ENCODE measurements at places on chromosomes 12 and 14.

GRCh38 chr14:99454246-99454645 lies 26.4 kb downstream of the SETD3 start:
- DNase-seq: no peak

- no peak for DNase-seq
Measured at GRCh38 chr14:69040353-69040752, 61.3 kb upstream of the ACTN1 start.

GRCh38 chr14:41925409-41925808 lies 318.7 kb downstream of the LRFN5 start:
- DNase-seq: no peak

DNA sequence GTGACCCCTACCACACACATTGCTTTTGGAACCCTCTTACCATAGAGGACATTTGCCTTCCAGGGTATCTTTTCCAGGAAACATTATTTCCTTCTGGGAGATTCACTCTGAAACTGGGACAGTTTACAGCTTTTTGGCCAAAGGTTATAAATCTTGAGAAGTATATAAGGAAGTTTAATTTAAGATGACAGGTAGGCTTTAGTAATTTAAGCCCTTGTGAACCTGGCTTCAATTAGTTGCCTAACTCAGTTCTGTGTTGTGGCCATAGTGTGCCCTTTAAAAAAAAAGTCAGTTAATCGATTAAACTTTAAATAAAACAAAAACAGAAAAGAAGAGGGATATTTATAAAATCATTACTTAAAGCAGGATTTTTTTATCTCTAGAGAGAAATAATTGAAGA lies 142.9 kb downstream of the NAV3 start:
- no peak for DNase-seq

DNA sequence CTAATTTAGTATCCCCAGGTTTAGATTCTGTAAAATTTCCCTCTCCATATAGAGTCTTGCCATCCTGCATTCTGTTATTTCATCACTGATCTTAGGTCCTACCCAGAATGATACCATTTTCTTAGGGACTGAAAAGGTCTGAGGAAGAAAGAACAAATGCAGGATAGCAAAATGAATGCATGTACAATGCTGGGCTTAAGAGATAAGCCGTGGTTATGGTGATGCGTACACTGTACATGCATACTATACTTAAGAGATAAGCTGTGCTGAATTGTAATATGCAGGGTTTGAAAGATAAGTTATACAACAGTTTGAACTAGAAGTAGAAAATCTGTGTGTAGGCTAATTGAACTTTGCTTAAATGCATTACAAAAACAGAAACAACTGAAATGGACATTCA lies 416.2 kb downstream of the C12orf50 start:
- DNase-seq: no peak

DNA sequence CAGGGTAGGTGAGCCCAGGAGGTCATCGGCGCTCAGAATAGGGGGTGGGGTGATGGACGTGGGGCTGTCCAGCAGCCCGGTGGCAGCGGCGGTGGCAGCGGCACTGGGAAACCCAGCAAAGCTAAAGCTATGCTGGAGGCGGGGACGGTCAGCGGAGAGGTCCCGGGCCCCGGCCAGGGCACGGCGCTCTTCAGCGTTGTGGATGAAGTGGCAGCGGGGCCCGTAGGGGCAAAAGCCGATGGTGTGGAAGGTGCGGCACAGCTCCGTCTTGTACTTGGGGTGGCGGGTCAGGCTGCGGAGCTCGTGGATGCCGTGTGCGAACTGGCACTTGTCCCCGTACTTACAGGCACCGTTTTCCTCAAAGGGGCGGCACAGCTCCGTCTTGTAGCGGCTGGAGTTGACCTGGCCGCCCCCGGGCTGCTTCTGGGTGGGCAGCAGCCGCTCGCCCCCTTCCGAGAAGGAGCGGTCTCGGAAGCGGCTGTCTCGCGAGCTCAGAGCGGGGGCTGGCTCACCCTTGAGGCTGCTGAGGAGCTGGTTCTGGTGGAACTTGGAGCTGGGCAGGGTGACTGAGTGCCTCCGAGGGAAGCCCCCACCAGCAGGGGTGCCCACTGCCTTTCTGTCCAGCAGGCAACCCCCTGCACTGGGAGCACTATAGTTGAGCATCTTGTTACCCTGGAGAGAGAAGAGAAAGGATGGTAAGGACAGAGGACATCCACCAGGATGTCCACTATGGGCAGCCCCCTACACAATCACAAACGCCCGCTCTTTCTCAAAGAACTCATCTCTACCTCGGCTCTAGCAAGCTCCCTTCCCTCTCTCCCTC lies 2.8 kb downstream of the ZFP36L1 start:
- DNase-seq: peak; percentile 90

DNA sequence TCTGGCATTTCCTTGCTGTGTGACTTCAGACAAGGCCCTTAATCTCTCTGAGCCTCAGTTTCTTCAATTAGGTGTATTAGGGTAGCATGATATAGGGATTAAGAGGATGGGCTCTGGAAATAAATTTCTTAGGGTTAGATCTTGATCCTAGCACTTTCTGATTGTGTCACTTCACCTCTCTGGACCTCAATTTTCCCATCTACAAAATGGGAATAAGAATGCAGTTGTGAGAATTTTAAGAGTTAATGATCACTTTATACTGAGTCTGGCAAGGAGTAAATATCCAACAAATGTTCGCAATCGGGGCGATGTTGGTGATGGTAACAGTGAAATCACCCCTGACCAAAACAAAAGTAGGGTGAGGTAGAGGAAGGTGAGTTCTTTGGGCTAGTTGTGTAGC lies 4.0 kb downstream of the RPH3A start:
- DNase-seq: no peak

DNA sequence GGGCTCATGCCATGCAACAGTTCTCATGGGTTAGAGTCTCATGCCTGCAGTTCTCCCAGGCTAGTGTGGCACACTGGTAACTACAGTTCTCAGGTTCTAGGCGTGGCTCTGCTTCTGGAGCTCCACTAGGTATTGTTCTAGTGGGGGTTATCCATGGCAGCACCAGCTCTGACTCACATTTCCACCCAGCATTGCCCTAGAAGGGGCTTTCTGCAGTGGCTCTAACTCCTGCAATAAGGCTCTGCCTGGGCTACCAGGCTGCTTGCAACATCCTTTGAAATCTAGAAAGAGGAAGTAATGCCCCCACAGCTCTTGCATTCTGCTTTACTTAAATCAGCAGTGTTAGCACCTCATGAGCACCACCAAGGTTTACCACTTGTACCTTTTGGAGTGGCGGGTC lies 220.3 kb upstream of the ARID2 start:
- no peak for DNase-seq

DNA sequence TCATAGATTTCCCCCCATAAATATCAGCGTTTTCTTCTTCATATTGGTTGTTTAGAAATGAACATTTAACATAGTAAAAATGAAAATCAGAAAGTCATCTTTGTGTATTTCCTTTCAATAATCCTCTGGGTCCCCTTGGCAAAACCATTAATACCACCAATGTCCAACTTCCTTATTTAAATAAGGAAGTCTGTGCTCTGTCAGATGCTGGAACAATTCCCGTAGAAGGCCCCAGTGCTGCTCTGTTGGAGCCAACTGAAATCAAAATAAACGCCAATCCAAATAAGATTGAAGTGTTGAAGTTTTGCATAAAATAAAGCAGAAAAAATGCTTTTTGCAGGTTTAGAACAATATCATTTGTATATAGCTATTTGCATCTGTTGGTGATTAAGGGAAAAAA lies 93.1 kb downstream of the PPM1H start:
- no peak for DNase-seq

DNA sequence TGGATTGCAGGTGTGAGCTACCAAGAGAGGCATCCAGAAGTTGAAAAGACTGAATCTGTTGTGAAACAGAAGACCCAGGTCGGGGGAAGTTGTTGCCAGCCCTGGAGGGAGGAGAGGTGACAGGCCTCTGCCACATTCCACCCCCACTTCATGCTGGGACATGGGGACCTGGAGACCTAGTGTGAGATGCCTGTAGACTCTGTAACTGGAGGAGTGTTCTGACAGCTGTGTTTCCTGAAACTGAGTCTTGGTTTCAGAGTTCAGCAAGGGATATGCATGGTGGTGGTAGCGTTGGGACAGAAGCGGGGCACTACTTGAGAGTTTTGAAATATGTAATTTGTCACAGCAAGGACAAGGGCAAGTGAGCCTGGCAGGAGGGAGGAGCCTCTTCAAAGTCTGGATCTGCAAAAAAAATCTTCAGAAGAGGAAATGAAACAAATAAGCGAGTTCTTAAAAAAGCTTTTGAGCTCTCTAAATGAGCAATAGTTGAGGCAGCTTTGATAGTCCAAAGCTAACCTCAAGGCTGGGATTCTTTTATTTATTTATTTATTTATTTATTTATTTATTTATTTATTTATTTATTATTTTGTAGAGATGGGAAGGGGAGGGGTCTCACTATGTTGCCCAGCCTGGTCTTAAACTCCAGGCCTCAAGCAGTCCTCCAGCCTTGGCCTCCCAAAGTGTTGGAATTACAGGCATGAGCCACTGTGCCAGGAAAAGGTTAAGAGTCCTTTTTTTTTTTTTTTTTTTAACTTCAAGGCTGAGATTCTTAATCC lies 58.9 kb upstream of the EEA1 start:
- no peak for DNase-seq

- no peak for DNase-seq
Measured at GRCh38 chr12:96986883-96987523, 79.9 kb downstream of the NEDD1 start.

GRCh38 chr12:46891306-46891705 lies 65.5 kb upstream of the SLC38A4 start:
- no peak for DNase-seq

GRCh38 chr14:104351849-104352492 lies 213.6 kb downstream of the KIF26A start:
- DNase-seq: no peak

DNA sequence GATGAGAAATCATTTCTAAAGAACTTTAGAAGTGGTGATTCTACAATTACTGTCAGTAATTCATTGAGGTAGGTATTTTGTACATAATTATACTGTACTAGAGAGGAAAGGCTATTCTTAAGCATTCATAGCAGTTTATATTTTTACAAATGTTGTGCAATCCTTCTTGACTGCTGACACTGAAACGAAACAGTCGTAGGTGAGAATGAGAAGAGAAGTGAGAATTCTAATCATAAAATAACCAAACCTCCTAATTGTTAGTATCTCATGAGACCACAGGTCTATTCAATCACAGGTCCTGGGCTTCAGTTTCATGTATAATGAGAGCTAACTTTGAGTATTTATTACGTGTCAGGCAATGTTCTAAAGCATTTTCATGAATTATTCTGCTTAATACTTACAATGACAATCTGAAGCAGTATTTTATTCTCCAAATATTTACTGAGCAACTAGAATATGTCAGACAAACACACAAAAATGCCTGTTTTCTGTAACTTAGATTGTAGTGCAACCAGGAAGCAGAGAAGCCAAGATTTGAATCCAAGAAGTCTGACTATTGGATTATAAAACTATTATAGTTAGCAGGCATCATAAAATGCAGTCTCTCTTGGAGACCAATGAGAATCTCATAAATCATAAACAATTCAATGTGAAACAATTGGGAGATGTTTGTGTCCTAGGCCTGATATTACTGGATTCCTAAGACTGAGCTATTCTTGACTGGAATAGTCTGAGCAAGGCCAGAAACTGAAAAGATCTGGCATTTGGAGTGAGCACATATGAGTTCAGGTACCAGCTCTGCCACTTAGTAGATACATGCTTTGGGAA lies 24.3 kb downstream of the RERG start:
- DNase-seq: no peak

GRCh38 chr12:90099288-90099687 lies 390.6 kb upstream of the ATP2B1 start:
- no peak for DNase-seq

DNA sequence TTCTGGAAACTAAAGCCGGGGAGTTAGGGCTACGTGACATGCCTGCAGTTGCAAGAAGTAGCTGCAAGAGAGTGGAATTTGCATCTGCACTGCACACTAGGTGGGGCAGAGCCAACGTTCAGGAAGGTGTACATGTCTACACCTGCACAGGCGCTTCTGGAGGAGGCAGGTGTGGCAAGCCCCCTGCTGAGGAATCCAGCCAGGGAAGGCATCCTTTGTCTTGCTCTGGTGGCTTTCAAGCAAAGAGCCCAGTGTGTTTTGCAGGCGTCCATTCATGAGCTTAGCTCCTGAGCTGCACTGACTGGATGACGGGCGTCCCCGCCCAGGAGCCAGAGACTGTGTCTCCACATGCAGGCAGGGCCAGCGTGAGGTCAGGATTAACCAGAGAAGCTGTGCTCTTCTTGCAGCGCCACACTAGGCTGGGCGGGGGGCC lies 116.3 kb downstream of the ZFP36L1 start:
- DNase-seq: no peak

- no peak for DNase-seq
Measured at GRCh38 chr14:104864267-104865080, 594 bp upstream of the CEP170B start.
